ENCODE measurements at places on chromosomes 2 and 18.

GRCh38 chr2:217035967-217036366, 176.1 kb upstream of the TNP1 start:
- no peak for DNase-seq

- no peak for DNase-seq
Observed at GRCh38 chr2:32711219-32711618, 83.4 kb downstream of the TTC27 start.

GRCh38 chr2:71789556-71790204, 336.3 kb downstream of the DYSF start:
- no peak for DNase-seq

DNA sequence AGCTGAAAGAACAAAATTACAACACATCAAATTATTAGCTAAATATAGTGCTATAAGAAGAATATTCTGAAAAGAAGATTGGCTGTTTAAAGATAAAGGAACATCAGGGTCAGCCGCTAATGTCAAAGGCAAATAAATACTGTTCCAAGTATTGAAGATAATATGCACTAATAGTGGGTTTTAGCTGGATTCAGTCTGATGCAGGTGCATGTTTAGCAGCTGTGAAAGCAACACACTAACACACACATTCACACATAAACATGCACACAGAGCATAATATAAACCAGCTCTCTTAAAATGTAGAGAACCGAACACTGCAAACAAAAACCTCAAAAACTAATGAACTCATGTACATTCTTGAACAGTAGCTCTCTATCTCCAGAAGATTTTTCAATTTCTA, 634.6 kb downstream of the ERBB4 start:
- no peak for DNase-seq

DNA sequence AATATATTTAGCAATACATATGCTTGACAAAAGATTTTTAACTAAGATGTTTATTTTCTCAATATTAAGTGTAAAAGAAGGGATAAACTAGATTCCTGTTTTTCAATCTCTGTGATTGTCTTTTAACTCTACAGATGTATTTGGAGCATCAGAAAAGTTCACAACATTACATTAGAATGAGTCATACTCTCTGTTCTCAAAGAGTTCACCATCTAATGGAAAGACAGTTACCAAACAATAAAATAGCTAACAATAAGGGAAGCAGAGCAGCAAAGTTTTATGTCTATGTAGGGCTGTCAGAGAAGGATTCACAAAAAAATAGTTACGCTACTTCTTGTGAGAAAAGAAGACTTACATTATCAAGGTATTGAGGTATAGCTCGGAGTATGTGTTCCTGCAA, 109.2 kb upstream of the MAP2 start:
- DNase-seq: no peak

- DNase-seq: no peak
Observed at GRCh38 chr2:88110830-88111229, 17.0 kb downstream of the FABP1 start.

- DNase-seq: no peak
Observed at GRCh38 chr2:179909845-179910734, 48.7 kb upstream of the ZNF385B start.

- DNase-seq: no peak
Observed at GRCh38 chr2:121598087-121598486, 51.2 kb downstream of the CLASP1 start.

GRCh38 chr2:223464071-223464470, 138.1 kb downstream of the SCG2 start:
- no peak for DNase-seq

DNA sequence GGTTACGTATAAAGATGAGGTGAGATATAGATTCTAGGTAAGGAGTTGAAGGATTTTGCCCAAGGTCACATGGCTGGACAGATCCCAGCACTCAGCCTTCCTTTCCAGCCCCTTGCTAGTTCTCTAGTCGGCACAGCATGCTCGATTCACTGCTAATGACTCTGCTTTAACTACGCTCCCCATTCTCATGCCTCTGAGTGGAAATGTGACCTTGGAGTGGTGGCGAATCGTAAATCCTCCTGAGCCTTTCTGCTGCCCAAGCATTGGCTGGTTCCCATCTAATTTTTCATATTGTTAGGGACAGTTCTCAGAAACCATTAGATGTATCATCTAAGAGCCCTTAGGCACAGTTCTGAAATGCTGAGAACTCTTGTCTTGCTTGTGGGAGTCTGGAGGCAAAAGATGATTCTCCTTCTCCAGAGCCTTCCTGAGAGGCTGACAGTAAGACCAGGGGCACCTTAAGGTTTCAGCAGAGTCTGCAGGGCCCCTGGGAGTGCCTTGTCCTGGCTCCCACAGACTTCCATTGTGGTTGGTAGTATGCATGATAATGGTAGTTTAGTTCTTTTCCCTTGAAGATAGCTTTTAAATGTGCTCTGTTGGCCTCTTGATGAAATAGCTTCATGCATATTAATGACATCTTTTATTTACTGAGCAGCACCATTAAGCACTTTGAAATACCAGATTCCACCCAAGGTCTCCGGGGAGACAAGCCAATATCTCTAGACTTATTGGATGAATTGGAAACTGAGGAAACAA, 377.8 kb upstream of the SLC14A2 start:
- no peak for DNase-seq

DNA sequence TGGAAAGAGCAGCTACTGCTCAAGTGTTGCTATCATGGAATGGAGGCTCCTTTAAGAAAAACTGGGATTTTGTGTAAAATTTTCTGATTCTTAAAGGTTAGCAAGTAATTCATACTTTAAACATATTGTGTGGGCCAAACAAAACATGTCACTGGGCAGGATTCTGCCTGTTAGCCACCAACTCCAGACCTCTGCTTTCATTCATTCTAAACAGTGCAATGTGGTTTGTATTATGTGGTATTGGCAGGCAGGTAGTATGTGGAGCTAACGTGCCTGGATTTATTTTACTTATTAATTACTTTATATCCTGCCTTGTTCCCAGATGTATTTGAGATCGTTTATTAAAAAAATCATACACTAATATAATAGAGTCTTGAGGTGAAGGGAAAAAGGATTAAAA, 1521.3 kb upstream of the ACVR2A start:
- DNase-seq: no peak

GRCh38 chr2:150526827-150527226, 39.4 kb upstream of the RND3 start:
- no peak for DNase-seq

- DNase-seq: no peak
Observed at GRCh38 chr2:100580367-100581276, 17.8 kb downstream of the PDCL3 start.

DNA sequence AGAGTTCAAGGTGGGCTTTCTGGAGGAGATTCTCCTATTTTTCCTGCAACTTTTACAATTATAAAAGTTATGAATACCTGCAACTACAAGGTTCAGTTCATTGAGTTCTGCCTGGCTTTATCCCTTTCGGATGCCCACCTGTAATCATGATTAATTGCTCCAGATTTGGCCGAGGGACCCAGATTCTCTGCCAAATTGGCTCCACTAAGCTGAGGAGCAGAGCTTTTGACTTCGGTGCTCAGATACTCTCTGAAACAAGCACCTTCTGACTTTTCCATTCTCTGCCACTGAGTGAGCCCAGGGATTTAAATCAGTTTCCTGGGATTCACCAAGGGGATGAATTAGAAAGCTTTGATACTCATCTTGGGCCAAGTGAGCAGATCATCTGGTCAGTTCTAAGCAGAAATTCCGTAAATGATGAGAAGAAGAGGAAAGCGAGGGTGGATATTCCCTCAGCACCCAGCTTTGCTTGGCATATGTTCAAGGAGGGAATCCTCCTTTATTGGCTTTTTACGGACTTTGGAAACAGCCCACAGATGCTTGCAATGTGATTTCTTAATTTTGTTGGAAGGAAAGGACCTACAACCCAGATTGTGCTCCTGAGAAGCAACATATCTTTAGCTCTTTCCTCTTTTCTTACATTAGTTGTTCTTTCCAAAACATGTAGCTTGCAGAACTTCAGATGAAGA, 179.2 kb downstream of the SETBP1 start:
- DNase-seq: no peak

GRCh38 chr2:151251012-151251411, 10.7 kb downstream of the RBM43 start:
- no peak for DNase-seq

DNA sequence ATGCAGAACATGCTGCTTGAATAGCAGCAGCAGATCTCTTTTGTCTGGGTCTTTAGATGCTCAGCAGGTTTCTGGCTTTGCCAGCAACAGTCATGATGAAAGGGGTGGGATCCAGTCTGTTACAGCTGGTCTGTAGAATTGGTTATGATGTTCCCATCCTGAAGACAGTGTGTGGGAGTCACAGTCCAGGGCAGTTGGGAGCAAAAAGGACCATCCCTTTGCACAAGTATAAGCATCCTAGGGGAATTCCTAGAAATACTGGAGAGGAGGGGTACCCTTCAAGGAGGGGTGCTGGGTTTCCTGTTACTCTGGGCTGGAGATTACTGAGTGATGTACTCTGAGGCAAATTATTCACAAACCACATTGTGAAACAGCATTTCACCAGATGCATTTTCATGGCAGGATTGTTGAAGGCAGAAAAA, 119.9 kb upstream of the RND3 start:
- no peak for DNase-seq

- no peak for DNase-seq
Observed at GRCh38 chr2:109196081-109196875, 67.3 kb downstream of the SH3RF3 start.

DNA sequence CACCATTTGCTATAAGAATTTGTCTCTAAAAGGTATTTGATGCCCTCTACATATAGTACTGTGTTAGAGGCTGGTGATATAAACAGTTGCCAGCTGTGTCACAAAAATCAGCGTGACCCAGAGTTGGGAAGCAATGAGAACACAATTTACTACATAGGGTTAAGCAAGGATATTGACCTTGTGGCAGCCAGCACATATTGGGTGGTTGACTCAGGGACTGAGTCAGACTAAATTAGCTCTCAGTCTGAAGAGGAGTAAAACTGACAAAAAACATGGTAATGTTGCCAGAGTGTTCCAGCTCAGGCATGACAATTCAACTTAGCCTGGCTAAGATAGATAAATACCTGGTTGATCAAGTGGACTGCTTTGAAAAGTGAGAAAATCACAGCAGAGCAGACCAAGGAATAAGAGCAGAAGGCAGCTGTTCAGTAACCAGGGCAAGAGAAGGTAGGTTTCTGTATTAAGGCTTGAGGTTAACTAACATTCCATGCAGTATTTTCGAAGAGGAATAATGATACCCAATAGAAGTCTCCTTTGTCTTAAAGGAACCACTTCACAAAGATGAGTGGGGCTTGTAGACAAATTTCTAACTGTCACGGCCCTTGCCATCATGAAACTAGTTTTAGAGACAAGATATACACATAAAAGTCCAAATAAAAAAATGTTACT, 108.2 kb upstream of the ERBB4 start:
- no peak for DNase-seq

Data from stimulated activated CD8-positive, alpha-beta memory T cell treated with anti-CD3 and anti-CD28 coated beads, Interleukin-15, amount 100 ng/mL, for 24 hours (primary cell).